NCI-H2081 (cell line): ENCODE measurements at places on chromosomes 4 and X.

DNA sequence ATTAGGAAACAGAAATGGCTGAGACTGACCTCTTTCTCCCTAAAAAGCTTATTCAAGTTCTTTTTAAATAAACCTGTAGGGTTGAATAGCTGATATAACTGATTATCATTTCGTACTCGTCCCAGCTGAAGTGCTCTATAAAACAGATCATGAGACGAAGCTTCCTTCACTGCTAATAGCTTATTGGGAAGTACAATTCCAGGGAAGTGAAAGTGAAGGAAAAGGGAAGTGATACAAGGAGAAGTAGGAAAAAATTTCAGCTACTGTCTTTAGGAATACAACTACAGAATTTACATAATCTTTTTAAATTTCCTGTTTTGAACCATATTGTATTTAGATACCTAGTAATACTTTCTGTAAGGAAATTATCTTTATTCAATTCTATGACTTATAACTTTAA is 103.0 kb downstream of the SNCA start:
- DNase-seq: no peak

- no peak for DNase-seq
Observed at GRCh38 chrX:42837101-42837726, 59.3 kb upstream of the PPP1R2C start.

DNA sequence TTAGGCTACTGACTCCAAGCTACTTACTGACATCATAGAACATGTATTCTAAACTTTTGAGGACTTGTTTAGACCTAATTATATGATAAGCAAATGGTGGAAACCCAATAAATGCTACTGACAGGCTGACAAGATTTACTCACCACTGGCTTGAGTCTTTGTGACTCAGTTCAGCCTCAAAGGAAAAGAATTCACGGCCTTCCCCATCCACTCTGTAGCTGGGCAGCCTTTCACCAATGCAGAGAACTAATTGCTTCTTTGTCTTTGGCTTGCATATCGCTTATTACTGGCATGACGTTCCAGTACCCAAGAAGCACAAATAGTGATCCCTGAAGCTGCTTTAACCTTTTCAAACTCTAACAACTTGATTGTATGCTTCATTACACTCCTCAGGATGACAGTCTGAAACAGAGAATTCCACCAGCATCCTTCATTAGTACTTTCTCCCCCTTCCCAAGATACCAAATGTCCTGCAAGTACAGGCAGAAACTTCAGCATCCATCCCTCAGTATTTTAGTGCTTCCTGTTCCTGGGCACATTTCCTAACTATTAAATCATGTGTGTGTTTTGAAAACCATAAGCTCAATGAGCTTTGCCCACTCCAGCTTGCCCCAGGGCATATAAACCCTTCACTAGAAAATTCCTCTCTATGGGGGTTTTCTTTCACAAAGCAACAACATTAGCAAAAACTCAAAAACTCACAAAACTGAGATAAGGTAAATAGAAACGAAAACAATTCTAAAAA is 298.1 kb upstream of the SLC7A11 start:
- DNase-seq: no peak

DNA sequence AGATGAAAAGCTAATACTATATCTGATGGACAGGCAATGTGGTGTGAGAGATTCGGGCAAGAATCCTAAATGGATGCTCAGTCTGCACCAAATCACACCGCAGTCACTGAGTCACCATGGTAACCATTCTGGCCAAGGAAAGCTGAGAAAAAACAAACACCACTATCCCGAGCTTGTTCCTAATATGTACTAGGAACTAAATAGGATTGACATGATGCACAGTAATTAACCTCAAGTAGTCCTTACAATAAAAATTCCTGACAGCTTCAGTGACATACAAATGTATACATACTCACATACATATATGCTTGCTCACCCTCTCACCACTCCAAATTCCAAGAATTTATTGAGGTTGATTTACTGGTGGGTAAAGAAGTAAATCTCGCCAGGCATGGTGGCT is 1.1 kb upstream of the RAB40A start:
- DNase-seq: peak; percentile 31

DNA sequence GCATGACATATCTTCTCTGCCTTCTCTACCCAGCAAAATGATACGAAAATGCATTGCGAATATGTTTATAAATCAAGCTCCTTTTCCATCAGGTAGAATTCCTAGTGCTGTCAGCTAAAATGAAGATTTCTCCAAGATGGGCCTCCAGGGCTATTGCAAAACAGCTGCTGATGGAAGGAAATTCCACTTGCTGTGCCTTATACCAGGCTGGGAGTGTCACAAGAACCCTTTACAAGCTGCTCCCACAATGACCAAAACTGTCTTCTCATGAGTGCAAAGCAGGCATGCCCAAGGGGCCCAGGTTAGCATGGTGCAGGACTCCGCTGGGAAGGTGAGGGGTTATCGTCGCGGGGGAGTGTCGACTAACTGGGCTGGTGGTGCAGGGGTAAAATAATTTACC is 8.7 kb downstream of the HNRNPH2 start:
- no peak for DNase-seq

DNA sequence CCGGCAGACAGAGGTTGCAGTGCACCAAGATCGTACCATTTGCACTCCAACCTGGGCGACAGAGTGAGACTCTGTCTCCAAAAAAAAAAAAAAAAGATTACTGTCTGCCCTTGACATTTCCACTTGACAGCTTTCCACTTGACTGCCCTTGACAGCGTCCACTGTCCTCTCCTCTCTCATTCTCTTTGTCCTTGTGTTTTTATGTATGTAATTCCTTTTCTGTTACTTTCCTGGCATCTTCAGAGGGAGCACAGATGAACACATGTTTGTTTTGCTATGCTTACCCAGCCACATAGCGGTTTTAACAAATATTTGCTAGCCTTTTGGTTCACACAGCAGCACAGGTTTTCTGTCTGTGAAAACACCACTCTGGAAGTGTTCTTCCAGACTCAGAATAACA is 26.2 kb downstream of the SYAP1 start:
- no peak for DNase-seq

DNA sequence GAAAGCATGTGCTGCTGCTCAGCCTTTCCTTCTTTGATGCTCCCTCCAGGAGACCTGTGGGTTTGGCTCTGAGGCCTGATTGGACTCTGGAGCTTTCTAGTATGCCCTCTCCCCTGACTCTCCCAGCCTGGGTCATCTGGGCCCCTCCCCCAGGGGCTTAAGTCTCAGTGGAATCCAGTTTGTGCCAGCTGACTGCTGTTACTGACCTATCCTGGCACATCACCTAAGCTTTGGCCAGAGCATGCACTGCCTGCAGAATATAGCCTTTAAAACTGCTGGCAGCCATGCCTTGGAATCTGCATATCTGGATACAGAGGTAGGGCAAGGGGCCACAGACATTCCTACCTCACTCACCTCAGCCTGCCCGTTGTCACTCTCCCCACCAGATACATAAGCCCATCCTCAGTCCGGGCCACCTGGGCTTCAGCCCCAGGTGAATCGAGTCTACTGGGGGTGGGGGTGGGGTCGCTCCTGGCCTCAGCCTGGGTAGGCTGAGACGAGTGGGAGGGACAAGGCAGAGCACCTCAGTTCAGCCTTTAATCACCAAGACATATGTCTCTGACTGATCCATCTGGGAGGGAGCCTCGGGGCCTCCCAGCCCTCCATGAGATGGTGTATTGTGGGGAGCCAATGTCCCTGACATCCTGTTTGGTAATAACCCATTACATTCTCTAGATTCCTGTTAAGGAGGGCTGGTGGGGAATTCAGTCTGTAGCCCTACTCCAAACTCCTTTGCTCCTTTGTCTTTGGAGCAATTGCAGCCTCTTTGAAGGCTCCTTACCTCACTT is 61.2 kb downstream of the STARD8 start:
- DNase-seq: no peak

DNA sequence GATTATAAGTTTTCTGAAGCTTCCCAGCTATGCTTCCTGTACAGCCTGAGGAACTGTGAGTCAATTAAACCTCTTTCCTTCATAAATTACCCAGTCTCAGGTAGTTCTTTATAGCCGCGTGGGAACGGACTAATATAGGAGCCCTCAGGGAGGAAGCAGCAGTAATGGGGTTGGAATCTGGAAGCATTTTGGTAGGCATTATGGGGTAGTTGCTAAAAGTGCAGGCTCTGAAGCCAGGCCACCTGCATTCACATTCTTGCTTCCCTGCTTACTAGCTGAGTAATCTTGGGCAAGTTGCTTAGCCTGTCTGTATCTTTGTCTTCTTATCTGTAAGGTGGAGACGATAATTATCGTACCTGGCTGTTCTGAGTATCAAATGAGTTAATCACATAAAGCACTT is 137.9 kb upstream of the NHS start:
- DNase-seq: no peak

DNA sequence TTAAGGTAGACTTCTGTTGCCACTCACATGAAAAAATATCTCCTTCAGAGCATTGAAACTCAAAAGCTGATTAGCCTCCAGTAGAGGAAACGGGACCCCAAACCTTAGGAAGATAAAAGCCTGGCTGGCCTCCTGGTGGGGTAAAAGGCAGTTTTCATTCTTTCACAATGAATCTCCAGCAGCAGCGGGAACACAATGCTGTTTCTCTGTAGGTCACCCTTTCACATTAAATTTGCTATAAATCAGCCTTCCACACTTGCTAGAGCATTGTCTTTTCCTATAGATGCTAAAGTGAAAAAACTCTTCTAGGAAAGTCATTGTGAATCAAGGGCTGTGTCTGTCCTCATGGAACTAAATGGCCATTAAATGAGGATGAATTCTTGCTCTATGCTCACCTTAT is 207.3 kb upstream of the MAGEB2 start:
- DNase-seq: no peak

DNA sequence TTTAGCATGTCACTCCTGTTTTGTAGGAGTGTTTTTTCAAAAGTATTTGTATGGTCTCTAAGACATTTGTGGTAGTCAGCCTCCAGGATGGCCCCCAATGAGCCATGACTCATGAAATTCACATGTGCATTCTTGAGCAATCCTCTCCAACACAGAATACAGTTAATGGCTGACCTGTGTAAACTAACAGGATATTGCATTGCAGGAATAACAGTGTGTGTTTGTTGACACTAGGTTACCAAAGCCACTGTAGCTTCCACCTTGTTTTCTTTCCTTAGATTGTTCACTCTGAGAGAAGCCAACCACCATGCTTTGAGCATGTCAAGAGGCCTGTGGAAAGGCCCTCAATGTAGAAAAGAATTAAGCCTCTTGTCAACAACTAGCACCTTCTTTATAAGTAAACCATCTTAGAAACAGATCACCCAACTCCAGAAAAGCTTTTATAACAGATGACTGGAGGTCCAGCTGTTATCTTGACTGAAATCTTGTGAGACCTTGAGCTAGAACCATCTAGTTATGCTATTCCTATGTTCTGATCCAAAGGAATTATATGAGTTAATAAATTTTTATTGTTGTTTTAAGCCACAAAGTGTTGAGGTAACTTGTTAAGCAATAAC is 28.5 kb downstream of the TBCK start:
- no peak for DNase-seq

- no peak for DNase-seq
Observed at GRCh38 chr4:1237981-1238675, 10.8 kb downstream of the CTBP1 start.

DNA sequence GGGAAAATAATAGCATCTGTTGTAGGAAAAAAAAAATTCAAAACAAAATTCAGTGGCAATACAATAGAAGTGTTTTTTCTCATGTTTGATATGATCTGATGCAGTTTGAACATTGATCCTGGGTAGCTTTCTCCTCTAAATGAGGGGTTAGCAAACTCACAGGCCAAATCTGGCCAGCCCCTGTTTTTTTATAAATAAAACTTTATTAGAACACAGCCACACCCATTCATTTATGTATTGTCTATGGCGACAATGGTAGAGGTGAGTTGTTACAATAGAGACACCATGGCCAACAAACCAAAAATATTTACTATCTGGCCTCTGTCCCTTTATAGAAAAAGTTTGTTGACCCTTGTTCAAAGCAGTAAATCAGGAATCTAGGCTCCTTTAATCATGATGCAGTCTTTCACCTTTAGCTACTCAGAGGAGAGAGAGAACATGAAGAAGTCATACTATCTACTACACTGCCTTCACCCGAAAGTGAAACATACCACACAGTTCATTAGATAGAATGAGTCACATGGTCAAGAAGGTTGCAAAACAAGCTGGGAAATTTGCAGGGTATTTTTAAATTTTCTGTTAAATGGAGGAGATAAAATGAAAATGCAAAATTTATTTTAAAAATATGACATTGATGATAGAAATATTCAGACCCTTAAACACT is 186.6 kb upstream of the MAOA start:
- DNase-seq: no peak

GRCh38 chr4:11153171-11153750 is 275.4 kb downstream of the HS3ST1 start:
- DNase-seq: no peak

GRCh38 chr4:26753617-26754016 is 107.0 kb upstream of the STIM2 start:
- DNase-seq: no peak

GRCh38 chrX:141619336-141619735 is 29.8 kb downstream of the SPANXA2 start:
- no peak for DNase-seq

- DNase-seq: no peak
Observed at GRCh38 chrX:153820601-153821000, 9.7 kb downstream of the PDZD4 start.

DNA sequence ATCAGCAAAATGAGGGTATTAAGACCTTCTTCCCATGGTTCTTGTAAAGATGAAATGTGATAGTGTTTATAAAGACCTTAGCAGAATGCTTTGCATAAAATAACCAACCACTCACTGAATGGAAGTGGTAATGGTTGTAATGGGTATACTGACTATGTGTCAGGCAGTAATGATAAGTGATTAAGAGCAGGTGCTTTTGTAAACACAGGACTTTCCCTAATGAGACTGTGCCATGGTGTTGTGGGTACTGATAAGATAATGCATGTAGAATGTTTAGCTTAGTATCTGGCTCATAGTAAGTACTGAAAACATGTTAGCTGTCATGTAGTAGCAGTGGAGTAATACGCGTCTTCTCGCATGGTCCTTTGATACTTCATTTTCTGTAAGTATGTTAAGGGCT is 6.9 kb downstream of the LSM6 start:
- DNase-seq: no peak

DNA sequence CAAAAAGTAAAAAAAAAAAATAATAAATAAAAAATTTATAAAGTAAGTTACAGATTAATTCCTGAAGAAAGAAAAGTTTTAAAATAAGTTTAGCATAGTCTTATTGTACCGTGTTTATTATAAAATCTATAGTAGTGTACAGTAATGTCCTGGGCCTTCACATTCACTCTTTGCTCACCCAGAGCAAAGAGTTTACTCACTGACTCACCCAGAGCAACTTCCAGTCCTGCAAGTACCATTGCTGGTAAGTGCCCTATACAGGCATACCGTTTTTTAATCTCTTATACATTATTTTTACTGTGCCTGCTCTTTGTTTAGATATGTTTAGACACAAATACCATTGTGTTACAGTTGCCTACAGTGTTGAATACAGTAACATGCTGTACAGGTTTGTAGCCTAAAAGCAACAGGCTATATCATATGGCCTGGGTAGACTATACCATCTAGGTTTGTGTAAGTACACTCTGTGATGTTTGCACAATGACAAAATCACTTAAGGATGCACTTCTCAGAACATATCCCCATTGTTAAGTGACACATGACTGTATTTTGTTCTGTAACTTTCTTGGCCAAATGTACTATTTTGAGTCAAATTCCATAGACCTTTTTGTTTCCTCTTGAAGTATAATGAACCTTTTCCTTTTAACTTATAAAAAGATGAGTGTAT is 199.0 kb upstream of the NUDT6 start:
- no peak for DNase-seq

GRCh38 chrX:3230496-3230895 is 116.0 kb downstream of the MXRA5 start:
- no peak for DNase-seq
